Stimulated activated CD4-positive, alpha-beta T cell treated with anti-CD3 and anti-CD28 coated beads, Interleukin-1b, Interleukin-23, amount 100 ng/mL, for 1 hour (primary cell): ENCODE measurements at places on chromosomes 12 and 14.

DNA sequence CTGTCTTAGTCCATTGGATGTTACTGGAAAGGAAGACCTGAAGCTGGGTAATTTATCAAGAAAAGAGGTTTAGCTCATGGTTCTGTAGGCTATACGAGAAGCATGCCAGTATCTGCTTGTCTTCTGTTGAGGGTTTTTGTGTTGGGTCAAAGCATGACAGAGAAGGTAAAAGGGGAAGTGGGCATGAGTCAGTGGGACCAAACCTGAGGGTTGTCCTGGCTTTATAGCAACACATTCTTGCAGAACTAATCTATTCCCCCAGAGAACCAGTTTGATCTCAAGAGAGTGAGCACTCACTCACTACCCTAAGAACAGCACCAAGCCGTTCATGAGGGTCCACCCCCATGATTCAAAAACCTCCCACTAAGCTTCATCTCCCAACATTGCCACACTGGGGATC is 19.0 kb upstream of the KRAS start:
- DNase-seq = no peak

- DNase-seq = no peak
These were observed 421 bp upstream of the ACADS start for GRCh38 chr12:120725151-120725658.

DNA sequence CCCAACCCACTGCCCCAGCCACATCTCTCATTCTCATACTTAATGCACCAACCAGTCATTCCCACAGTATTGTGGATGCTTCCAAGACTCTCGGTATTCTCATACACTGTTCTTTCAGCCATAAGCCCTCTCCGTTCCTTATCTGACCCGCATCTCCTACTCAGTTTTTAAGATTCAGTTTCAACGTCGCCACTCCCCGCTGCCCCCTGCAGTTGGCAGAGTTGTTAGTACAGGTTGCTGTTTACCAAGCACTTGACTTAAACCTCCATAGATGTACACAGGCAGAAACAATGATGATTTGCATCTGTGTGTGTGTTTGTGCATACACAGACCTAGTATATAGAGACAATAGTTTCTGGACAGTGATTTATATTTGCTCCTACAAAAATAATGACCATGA is 40.2 kb downstream of the PAH start:
- DNase-seq = no peak

- no peak for DNase-seq
These were observed 165.8 kb upstream of the SYT1 start for GRCh38 chr12:78698747-78699146.

DNA sequence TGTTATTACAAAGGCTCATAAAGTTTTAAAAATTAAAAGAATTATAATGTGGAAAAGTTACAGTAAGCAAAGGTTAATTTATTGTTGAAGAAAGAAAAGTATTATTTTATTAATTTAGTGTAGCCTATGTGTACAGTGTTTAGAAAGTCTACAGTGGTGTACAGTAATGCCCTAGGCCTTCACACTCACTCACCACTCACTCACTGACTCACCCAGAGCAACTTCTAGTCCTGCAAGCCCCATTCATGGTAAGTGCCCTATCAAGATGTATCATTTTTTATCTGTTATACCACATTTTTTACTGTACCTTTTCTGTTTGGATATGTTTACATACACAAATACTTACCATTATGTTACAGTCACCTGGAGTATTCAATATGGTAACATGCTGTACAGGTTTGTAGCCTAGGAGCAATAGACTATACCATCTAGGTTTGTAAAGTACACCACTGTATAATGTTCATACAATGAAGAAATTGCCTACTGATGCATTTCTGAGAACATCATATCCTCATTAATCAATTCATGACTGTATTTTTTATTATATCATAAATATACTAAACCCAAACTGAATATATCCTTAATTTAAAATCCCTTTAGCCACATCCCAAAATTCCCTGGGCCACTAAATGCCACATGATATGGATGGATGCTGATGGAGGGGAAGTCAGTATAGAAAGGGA is 43.6 kb upstream of the NID2 start:
- DNase-seq = no peak

DNA sequence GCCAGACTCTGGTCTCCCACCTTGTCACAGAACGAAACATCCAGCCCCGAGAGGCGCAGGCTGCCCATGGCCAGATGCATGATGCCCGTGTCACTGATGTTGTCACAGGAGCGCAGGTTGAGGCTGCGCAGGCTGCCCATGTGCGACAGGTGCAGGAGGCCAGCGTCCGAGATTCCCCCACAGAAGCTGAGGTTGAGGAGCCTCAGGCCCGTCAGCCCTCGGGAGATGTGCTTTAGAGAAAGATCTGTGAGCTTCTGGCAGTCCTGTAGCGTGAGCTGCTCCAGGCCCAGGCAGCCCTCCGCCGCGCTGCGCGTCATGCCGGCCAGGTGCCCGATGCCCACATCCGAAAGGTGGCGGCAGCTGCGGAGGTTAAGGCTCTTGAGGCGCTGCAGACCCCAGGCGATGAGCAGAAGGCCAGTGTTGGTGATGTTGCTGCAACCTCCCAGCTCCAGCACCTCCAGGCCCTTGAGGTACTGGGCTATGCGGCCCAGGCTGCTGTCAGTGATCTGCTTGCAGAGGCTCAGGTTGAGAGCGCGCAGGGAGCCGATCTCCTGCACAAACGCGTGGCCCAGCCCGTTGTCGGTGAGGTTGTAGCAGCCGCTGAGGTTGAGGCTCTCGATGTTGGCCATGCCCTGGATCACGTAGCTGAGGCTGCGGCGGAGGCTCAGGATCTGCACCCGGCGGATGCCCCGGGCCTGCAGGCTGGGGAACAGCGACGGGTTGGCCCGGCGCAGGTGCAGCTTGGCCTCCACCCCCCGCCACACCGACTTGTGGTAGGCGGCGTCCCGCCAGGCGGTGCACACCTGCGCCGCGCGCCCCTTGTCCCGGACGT is 991 bp downstream of the FBXL14 start:
- DNase-seq = no peak

DNA sequence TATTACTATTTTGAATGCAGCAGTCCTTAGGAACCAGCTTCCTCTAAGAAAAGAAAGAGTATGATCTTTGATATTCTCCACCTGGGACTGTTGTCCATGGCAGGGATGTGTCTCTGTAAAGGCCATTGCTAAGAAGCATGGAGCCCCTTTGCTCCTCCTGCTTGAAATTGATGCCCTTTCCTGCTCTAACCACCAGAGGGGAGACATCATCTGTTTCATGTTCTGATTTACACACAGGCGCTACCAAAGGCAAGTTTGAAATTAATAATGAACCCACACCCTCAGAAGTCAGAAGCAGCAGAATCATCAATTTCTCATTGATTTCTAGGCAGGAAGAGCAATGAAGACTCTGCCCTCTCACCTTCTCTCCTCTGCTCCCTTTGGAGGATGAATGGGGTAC is 253.8 kb downstream of the RMST start:
- DNase-seq = no peak

DNA sequence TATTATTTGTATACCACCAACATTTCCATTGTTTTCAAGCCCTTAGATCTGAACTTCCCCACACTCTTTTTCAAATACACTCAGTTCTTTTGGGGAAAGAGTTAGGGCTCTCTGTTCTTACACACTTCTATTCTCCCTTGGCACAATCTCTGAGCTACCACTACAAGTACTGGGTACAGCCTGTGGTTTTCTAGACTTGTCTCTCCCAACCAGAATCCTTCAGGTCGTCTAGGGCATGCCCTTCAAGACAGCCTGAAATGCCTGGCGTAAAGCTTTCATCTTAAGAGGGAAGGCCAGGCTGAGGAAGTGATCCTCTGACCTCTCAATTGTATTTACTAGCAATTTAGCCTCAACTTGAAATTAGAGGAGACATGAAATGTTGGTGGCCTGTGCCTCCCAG is 1442.0 kb downstream of the AACS start:
- DNase-seq = no peak

DNA sequence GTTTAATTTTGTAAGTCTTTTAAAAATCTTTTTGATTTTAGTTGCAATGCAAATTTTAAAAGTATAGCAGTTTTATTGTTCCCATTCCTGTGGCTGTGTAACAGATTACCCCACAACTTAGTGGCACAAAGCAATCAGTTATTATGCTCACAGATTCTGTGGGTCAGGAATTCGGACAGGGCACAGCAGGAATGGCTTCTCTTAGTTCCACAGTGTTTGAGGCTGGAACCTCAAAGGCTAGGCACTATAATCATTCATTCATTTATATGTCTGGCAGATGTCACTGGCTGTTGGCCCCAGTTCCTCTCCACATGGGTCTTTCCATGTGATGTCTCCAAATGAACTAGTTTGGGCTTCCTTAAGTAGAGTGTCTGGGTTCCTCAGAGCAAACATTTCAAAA is 193.3 kb downstream of the RAD51B start:
- no peak for DNase-seq

GRCh38 chr12:84660139-84660538 is 252.5 kb downstream of the SLC6A15 start:
- no peak for DNase-seq

GRCh38 chr12:12714276-12715021 is 2.7 kb upstream of the CDKN1B start:
- DNase-seq = no peak

DNA sequence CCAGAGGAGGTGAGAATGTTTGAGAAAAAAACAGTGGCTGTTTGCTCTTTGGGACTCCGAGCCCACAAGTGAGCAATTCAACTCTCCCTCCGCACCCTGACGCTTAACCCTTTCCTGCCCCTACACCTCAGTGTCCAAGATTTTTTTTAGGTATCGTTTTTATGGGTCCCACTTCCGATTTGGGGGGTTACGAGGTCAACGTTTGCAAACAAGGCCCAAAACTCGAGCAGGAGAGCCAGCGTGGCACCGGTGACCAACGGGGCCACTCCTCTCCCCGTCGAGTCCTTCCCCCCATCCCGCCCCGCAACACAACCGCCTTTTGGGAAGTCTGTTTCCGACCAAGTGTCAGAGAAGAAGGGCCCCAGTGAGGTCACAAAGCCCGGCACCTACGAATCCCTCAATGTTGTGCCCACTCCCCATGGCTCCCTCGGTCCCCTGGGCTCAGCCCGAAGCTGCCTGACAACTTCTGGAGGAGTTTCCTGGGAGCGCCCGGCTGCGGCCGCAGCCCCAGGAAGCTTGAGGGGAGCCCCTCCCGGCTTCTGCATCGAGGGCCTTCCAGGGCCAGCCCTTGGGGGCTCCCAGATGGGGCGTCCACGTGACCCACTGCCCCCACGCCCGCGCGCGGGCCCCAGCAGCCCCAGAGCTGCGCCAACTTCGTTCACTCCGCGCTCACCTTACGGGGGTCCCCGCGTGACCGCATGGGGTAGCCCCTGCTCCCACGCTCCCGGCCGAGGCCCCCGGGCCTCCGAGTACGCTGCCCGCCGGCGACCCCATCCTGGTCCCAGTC is 1.2 kb downstream of the CDK2AP1 start:
- no peak for DNase-seq

DNA sequence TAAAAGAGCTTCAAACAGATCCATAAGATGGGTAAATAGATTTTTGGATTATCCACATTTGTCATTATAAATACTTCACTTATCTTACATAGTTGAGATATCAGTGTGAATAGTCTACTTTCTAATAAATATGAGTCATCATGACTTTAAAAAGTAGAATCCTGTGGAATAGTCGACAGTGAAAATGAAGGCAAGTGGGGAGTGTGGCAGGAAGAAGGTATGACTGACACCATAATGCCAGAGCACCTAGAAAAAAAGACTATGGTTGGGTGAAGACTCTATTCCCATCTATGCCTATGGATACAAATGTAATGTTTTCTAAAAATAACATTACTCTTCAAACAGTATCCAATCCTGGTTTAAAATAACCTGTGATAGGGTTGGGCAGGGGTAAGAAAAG is 117.5 kb downstream of the MDGA2 start:
- no peak for DNase-seq

- DNase-seq = no peak
These were observed 348.4 kb downstream of the BCAT1 start for GRCh38 chr12:24600551-24600950.

GRCh38 chr12:4277857-4278256 is 4.3 kb downstream of the CCND2 start:
- no peak for DNase-seq
